ENCODE measurements at places on chromosomes 5 and 9.

DNA sequence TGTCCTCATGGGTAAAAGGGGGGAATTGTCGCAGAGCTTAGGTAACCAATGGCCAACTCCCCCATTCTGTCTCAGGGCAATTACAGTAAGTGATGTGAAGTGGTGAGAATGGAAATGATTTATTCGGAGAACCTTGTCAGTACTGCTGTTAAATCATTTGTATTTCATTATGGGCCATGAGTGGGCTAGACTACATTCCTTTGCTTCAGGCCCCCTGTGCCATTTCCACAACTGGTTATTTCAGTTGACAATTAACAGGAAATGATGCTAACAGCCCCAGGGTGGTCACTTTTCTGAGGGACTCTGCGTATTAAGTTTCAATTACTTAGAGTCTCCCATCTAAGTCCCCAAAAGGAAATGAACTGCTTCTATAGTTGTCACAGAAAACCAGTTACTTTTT, 653.7 kb downstream of the CCDC171 start:
- no peak for DNase-seq

DNA sequence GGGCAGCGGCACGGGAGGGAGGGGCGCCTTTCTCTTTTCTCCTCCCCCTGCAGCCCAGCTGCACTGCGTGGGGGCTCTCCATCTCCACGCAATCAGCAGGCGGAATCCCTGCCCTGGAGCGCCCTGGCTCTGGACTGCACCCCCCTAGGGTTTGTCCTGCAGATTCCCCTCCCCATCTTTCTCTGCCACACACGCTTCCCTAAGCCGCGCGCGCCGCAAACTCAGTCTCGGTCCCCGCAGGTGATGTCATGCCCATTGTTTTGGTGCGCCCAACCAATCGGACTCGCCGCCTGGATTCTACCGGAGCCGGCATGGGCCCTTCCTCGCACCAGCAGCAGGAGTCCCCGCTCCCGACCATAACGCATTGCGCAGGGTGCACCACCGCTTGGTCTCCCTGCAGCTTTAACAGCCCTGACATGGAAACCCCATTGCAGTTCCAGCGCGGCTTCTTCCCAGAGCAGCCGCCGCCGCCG, at the start of gene KCNN2:
TSS of gene KCNN2 (plus strand) at position 347 of the 473 bp plus-strand sequence. CDS start at position 417, 70 bp downstream.
- DNase-seq, result no peak

DNA sequence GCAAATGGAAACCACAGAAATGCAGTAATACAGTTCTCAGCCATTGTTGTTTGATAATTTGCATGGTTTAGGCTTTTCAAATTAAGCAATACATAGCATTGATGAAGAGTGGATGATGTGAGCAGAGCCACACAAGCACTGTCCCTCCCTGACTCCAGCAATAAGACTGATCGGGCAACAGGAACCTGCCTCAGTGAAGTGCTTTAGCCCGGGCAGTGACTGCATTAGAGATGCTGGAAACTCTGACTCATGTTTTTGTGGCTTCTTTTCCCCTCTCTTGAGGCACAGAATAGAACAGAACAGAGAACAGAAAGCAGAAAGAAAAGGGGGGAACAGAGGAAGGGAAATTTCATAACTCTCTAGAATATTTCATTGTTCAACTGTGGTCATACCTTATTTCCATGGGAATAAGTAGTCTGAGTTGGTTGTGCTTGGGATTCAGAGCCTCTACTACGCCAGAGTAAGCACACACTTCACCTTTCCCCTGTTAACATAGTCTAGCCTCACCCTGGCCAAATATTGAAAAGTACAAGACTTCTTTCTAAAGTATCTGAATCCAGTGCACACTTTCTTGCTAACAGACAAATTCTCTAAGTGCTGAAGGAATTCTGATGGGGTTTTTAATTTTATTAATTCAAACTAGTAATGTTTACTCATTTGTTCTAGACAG, 164.8 kb upstream of the VCAN start:
- DNase-seq, result peak; percentile 95

DNA sequence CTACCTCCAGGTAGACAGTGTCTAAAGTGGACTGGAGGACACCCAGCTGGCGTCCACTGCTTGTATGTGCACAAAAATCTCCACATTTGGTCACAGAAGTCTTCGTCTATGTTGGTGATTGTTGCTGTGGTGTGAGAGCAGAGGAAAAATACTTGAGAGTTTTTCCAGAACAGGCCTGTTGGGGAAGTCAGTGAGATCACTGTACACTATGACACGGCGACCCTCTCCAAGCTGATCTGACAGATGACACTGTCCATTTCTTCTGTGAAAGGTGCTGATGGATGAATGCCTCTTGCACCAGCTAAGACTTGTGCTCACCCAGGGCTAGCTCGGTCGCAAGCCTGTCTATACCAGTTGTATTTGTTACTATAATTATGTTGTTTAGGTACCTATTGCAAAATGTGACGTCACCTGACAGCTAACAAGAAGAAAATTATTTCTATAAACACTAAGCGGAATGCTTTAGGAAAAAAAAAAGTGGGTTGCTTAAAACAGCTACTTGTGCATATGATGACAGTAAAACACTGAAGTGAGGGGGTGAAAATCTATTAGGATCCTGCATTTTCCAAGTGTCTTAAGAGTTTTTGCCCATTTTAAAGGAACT, 142.3 kb downstream of the ROR2 start:
- DNase-seq, result no peak

DNA sequence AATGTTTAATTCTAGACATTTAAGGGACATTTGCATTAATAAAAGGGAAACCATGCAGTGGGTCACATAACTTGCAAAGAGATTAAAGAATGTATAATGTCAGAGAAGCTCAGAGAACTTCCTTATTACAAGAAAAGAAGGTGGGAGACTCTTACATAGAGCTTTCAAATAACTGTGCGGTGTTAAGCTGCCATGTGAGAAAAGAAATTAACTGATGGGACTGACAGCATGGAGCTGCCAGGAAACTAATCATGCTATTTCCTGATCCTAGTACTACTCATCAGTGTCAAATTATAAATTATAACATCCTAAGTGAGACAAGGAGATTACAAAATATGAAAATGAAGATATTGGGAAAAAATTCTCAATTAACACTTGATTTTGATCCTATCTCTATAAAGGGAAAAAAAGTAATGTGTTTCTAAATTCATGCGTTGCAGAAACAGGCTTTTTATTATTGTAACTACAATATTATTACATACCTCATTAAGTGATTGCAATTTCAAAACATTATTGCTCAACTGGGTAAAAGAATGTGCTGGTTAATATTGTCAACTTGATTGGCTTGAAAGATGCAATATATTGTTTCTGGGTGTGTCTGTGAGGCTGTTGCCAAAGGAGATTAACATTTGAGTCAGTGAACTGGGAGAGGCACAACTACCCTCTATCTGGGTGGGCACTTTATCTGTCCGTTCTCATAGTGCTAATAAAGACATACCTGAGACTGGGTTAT, 609.5 kb upstream of the NUDT12 start:
- no peak for DNase-seq

DNA sequence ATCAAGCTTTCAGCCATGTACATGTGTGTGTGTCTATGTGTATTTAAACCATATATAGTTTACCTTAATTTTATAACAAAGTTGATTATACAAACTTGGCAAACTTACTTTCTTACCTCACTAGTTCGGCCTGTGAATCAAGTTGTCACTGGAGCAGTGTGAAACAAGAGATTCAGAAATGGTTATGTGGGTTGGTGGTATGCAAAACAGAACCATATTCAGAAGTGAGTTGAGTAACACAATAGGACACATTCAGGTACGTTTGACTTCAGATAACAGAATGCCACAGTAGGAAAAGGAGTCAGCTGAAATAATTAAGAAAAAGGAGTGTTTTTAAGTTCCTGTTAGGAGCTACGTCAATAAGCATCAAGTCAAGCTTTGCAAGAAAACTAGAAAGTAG, 21.5 kb downstream of the XPA start:
- DNase-seq, result no peak

- no peak for DNase-seq
Measured at GRCh38 chr9:7671847-7672246, 127.7 kb downstream of the DMAC1 start.

DNA sequence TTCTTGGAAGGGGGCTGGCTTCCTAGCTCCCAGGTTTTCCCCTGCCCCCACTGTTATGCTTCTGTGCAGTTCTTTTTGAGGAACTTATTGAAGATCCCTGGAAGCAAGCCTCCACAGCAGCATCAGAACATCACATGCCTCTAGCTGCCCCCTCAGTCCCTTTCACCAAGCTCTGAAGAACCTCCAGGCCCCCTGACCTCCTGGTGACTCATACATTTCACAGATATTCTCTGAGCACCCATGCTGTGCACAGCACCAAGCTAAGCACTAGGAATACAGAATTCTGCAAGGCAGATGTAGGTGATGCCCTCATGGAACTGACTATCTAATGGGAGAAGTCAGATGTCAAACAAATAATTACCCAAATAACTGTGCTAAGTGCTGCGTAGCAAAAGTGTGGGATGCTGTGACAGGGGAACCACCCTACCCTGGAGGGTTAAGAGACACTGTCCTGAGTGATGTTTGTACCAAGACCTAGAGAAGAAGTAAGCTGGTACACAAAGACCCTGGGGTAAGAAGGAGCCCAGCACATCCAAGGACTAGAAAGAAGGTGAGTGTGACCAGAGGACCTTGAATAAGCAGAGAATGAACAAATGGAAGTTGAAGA, 213.7 kb upstream of the NR4A3 start:
- no peak for DNase-seq

DNA sequence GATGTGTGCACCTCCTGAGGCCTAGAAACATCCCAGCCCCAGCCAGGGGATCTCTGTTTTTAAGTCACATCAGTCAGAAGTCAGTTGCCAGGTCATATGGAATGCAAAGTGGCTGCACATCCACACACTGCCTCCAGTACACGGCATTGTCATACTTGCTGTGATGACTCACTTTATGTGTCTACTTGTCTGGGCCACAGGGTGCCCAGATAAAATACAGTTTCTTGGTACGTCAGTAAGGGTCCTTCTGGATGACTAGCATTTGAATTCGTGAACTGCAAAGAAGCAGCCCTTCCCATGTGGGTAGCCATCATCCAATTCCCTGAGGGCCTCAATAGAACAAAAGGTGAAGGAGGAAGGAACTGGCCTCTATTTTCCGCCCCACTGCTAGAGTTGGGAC, 27.7 kb downstream of the AUH start:
- DNase-seq, result no peak

GRCh38 chr9:68931821-68932220, 82.1 kb downstream of the PRKACG start:
- no peak for DNase-seq

DNA sequence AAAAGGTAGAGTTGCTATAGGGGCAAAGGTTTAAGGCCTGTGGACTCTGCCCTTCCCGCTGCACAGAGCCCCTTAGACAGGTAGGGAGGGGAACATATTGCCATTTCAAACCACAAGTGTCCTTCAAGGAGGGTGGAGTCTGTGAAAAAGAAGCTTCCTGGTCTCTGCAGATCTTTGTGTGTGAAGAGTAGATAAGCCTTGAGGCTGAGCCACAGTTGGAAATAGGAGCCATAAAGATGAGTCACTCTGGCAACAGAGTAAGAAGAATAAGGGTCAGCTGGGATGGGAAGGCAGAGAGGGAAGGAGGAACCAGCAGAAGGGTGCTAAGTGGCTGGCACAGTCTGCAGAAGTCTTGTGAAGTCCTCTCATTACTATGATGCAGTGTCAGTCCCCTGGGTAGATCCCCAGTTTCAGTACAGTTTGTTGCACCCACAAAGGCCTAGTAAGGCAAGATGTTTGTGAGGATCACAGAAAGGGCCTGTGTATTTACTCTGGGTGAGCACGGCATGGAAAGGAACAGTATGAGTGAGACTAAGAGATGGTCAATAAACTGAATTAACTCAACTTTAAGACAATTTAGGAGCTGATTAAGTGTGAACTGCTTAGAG, 18.1 kb downstream of the GRXCR2 start:
- DNase-seq, result peak; percentile 16

GRCh38 chr9:18910435-18910834, 122.6 kb downstream of the SAXO1 start:
- DNase-seq, result no peak

GRCh38 chr5:37133939-37134338, 115.2 kb downstream of the CPLANE1 start:
- no peak for DNase-seq

- DNase-seq, result no peak
Measured at GRCh38 chr5:89273289-89273688, 390.3 kb upstream of the MEF2C start.

DNA sequence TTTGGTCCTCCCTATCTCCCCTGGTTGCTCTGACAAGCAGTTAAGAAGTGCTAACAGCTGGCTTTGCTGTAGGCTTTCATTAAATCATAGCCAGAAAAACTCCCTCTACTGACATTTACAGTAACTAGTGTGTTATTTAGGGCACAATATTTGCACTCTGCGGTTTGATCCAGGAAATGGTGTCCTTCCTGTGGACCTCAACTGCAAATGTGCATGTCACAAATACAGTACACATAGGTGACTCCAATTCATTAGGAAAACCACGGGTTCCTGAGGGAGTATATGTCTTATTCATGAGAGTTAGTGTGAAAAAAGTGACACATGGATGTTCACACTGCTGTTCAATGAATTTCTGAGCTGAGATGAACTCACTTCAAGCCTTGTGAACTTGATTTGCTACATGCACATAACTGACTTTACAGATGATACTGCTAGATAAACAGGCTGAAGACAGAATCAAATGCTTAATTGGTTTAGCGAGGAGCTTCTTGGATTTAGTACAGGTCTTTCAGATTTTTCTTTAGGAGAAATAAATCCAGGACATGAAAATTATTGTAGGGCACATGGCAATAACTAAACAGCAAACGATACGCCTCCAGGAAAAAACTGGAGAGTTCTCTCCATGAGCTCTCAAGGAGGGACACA, 281.5 kb downstream of the EFNA5 start:
- DNase-seq, result peak; percentile 64

GRCh38 chr9:129440435-129441186, 180.3 kb downstream of the C9orf50 start:
- no peak for DNase-seq
